Right atrium auricular region (tissue), 2 donors: ENCODE measurements at places on chromosomes 6 and 20.

DNA sequence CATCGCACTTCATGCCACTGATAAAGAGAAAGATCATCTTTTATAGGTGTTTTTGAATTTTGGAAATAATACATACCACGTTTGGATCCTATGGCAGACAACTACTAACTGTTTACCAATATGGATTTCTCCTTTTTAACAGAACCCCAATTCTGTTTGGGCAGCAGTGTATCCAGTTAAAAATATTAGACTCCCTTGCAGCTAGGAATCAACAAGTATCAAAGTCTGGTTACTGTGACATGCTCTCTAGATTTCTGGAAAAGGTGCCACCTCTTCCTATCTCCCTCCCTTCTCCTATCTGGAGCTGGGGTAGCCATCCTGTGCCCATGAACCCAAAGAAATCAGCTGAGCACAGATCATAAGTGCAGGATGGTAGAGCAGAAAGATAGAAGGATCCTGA, 54.1 kb upstream of the DTNBP1 start:
- DNase-seq, result no peak

DNA sequence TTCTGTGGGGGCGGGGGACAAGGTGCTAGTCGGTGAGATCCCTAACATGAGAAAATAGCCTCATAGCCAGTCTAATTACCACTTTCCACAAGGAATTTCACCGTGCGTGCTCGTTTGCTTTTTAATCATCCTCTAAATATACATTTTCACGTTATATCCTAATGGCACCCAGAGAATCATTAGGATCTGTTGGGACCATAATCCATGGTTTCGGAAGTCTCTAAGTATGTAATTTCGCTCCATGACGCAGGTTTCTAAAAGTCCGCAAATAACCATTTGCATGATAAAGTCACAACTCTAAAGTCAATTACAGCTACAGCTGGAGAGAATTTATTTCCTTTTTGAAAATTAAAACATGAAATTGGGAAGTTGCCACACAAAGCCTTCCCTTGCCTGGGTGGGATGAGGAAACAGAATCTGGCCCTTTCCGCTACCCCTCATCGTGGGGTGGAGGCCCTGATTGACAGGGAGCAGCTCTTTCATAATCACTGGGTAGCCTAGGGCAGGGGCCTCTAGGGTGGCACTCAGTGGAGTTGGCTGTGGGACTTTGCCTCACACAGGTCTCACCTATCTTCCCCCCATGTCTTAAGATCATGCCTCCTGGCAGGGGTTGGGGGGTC, 81.9 kb downstream of the LRFN2 start:
- no peak for DNase-seq

DNA sequence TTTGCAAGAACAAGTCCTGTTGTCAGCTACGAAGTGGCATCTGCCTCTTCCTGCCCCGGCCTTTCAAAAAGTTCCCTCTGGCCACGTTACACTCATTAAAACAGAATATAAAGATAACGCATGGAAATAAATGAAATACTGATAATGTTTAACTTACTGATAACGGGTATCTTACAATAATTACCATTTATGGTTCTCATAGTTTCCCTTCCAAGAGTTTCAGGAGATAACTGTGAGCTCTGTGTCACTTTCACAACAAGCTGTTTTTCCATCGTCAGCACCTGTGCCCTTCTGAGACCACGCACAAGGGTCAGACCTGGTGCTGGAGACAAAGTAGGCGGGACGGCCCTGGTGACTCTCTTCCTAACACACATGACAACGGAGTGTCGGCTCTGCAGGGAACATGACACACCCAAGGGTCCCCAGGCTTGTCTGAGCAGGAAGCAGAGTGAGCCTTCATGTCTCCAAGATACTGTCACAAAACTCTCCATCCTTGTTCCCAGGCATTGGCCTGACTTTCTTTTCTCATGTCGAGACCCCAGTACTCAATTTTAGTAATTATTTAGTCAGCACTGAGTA, 86.2 kb upstream of the THBS2 start:
- no peak for DNase-seq

- DNase-seq, result no peak
These were observed 38.1 kb downstream of the HTR1B start for GRCh38 chr6:77425216-77425615.

GRCh38 chr6:17385660-17386059, 7.7 kb upstream of the CAP2 start:
- no peak for DNase-seq

DNA sequence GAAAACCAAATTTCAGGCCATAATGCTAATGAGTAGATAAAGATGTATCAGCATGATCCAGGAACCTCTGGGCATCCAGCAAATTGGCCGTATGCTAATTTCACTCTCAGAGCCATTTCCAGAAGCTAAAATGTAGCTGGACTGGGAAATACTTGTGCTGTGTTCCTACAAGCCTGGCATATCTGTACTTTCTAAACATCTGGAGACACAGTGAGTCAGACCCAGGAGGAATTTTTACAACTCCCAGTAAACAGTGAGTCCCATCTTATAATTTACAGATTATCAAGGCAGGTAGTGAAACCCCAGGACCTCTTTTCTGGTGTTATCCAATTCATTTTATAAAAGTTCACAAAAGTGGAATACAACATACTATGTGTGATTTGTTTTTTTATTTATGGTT, 683.0 kb upstream of the ADGRB3 start:
- DNase-seq, result no peak

- DNase-seq, result no peak
These were observed 55.9 kb upstream of the SOX4 start for GRCh38 chr6:21537637-21538036.

DNA sequence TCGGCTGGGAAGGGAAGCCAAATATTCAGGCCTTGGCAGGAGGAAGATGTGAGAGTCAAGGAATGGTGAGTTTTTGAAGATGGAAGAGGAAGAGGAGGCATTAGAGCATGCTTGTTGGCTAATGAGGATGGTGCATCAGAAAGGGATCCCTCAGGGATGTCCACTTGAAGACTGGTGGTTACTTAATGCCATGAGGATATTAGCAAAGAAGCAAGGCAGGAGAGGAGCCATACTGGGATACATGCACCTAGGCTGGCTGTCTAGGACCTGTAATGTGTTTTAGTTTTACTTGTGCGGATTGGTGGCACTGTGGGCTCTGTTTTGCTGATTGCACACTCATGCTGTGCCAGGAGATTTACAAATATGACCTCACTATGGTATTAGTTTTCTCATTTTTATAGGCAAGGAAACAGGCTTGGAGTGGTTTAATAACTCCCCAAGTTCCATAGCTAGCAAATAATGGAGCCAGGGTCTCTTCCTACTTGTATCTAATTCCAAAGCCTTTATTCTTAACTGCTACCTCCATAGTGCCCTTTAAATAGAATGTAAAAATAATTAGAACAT, 37.8 kb downstream of the NCOA7 start:
- no peak for DNase-seq

GRCh38 chr6:79605061-79605460, 26.1 kb upstream of the SH3BGRL2 start:
- DNase-seq, result no peak

DNA sequence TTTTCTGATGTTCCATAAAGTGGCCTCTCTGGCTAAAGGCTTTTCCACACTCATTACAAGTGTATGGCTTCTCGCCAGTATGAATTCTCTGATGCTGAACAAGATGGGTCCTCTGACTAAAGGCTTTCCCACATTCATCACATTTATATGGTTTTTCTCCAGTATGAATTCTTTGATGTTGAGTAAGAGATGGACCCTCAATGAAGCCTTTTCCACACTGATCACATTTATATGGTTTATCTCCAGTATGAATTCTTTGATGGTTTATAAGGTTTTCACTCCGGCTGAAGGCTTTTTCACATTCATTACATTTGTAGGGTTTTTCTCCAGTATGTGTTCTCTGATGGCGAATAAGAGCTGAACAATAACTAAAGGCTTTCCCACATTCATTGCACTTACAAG, 20.4 kb downstream of the ZNF184 start:
- no peak for DNase-seq

GRCh38 chr20:61419501-61419900, 167.4 kb downstream of the CDH4 start:
- DNase-seq, result no peak

DNA sequence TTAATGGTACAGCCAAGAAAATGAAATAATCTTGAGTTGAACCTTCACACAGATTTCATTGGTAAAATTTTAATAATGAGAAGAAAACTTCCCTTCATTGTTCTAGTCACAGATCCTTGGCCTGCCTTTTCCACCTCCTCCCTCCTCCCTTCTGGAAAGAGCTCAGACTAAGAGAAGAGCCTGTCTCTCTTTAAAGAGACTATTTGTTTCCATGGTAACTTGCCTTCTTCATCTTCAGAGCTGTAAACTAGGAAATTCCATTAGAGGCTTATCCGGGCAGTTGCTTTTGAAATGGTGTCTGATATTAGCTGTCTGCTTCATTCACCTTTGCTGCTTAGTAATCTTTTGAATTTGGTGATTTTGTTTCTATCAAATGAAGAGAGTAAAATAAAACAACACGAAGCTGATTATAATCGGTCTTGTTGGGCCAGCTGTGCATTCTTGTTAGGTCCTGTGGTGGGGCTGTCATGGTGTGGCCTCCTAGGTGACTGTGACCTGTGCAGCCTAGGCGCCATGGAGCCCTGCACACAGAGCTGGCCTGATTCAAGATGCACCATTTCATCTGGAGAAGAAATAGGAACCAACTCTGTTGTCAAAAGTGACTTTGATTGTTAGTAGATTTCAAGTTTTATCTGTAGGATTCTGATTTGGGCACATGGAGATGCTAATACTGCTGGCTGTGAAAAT, 96.7 kb downstream of the MAP3K7 start:
- DNase-seq, result no peak

DNA sequence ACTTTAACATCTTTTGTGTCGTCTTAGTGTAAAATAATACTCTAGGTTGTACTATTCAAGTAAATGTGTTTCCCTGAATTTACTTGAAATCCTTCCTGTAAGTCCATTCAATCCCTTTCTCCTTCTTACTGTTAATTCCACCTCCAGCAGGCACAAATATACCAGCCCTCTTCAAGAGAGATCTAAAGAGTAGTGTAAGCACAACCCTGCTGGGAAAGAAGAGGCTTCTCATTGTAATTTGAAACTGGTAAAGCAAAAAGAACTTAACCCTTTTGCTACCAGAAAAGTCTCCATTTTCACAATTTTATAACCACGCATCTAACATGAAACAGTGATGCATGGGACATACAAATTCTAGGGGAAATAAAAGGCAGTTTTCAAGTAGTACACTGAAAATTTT, at the start of gene BMP5:
Gene BMP5 (minus strand): TSS at position 191 of the 400 bp plus-strand sequence. CDS start 725 bp downstream, outside the sequence.
- no peak for DNase-seq

DNA sequence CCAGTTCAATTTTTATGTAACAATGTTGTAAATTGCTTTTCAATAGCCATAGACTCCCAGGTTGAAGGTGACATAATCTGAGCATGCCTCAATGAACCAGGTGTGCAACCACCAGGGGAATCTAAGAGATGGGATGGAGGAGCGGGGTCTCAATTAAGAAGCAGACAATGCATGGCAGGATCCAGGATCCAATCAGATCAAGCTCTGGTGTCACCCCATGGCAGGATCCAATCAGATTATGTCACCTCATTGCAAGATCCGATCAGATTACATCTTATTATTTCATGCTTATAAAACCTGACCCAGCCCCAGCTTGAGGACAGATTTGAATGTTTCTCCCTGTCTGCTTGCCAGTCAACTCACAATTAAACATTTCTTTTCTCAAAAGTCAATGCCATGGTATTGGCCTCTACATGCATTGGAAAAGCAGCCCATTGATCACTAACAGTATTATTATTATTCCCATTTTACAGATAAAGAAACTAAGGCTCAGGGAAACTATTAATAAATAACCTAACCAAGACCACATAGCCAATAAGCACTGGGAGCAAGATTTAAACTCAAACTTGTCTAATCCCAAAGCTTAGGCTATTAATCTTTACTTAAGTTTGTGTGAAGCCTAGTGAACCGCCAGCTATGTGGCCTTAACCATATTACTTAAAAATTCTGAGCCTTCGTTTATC, 14.3 kb upstream of the SIRT5 start:
- DNase-seq, result no peak

DNA sequence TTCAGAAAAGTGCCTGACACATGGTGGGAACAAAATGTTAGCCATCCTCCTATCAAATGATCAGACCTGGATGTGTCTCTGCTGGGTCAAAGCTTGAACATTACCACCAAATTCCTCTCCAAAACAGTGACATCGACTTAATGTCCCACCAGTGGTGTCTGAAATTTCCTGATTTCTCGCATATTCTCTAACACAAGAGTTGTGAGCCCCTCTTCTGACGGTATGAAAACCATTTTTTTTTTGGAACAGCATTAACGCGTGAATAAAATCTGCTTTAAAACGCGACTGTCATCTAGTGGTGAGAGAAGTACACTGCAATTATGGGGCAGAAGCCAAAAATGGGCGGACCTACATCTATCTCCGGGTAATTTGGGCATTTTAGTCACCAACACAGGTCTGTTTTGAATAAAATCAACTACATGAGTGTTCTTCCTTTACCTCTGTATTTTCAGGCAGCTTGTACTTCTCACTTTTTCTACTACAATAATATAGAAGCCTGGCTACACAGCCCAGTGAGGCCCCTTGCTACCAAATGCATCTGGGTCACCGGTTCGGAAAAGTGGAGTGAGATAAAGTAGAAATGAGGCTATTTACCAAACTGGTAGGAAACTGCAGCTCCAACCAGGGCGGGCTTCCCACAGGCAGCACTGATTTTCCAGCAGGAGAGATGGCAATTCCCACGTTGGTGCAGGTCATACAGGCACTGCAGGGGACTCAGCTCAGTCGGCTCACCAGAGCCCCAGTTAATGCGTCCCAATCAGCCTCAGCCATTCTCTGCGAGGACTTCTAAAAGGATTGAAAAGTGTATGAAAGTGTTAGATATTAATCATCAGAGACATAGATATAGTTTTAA, 27.4 kb downstream of the MGME1 start:
- DNase-seq, result no peak

DNA sequence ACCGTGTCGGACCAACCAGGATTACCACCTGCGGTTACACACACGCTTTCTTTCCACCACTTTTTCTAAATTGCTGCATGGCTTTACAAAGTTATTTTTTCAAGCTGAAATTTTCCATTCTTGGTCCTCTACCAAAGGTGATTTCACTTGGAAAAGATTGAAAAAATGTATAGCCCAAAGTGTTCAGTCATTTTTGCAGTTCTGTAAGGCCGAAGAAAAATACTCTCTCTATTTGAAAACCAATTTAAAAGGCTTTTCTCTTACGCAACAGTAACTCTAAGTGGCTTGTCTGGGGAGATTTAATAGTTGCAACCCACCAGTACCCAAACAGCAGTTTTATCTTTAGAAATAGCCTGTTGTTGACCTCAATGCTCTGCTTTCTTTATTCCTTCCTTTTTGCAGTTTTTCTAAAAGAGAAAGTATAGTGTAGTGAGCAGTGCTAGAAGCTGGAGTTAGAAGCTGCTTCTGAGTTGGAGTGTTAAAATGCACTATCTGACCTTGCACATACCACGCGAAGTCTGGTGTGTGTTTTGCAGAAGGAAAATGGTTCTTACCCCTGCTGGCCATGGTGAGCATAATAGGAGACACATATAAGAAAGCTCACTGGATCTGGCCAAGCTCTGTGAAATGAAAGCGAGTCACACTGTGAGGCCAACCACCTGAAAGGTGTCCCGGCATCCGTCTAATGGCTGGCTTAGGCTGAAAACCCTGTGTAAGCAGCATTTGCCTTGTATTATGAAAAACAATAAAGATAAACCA, 271.6 kb upstream of the PRND start:
- no peak for DNase-seq

GRCh38 chr6:71433441-71433840, 144.8 kb downstream of the OGFRL1 start:
- DNase-seq, result no peak
